Cardiac muscle cell (in vitro differentiated cells and primary cell): ENCODE measurements at places on chromosomes 4 and X.

- H3K27ac ChIP-seq = peak overlapping the region; percentile 28
- H3K4me1 ChIP-seq = peaks cover 17% of the 10 kb centered on the region
- no peaks in the 10 kb centered on the region for H3K36me3 ChIP-seq
- no peaks in the 10 kb centered on the region for H3K27me3 ChIP-seq
- no peak for DNase-seq
These were observed 196.4 kb downstream of the FBXO8 start for GRCh38 chr4:174086829-174087799.

DNA sequence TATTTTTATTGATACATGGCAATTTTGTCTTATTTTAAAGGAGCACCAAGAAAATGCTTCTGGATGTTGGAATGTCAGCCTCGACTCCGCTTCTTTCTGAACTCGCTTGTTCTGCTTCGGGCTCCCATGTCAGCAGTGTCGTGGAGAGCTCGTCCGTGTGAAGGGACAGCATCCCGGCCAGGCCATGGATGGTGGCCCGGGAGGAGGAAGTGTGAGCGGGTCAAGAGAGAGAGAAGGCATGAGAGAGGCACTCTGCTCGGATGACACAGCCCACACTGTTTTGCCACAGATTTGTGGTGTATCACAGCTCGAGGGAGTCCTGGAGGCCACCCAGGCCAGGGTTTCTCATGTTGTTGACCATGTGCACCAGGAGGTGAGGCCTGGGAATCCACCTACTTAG is 107.0 kb downstream of the TRAPPC11 start:
- no peaks in the 10 kb centered on the region for H3K27me3 ChIP-seq
- peaks cover 3% of the 10 kb centered on the region for H3K4me1 ChIP-seq
- no peak overlapping the region for H3K4me3 ChIP-seq
- H3K36me3 ChIP-seq = no peaks in the 10 kb centered on the region
- no peak for DNase-seq

DNA sequence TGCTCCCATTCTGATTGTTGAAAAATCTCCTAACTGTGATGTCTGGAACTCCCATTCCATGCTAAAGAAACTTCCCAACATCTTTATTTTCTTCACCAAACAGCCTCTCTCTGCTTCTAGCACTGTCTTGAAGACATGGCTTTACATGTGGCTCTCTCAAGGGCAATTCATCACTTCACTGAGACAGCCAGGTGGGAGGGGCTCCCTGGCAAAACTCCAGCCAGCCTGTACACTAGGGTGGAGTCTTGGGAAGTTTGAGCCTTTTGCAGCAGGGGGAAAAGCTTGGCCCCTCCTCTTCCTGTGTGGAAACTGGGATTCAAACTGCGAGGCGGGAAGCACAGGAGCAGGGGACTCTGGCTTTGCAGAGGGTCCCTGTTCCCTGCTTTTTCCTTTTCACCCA is 130.5 kb upstream of the TTC29 start:
- H3K27ac ChIP-seq = no peak overlapping the region
- H3K27me3 ChIP-seq = no peaks in the 10 kb centered on the region
- H3K36me3 ChIP-seq = no peaks in the 10 kb centered on the region
- DNase-seq = peak; percentile 45
- no peak overlapping the region for H3K4me3 ChIP-seq

- DNase-seq = no peak
- peaks cover 100% of the 10 kb centered on the region for H3K27me3 ChIP-seq
- H3K4me3 ChIP-seq = no peak overlapping the region
- peaks cover 11% of the 10 kb centered on the region for H3K4me1 ChIP-seq
- H3K27ac ChIP-seq = no peak overlapping the region
- H3K36me3 ChIP-seq = no peaks in the 10 kb centered on the region
These were observed 2.9 kb upstream of the ATOH1 start for GRCh38 chr4:93825551-93826216.

DNA sequence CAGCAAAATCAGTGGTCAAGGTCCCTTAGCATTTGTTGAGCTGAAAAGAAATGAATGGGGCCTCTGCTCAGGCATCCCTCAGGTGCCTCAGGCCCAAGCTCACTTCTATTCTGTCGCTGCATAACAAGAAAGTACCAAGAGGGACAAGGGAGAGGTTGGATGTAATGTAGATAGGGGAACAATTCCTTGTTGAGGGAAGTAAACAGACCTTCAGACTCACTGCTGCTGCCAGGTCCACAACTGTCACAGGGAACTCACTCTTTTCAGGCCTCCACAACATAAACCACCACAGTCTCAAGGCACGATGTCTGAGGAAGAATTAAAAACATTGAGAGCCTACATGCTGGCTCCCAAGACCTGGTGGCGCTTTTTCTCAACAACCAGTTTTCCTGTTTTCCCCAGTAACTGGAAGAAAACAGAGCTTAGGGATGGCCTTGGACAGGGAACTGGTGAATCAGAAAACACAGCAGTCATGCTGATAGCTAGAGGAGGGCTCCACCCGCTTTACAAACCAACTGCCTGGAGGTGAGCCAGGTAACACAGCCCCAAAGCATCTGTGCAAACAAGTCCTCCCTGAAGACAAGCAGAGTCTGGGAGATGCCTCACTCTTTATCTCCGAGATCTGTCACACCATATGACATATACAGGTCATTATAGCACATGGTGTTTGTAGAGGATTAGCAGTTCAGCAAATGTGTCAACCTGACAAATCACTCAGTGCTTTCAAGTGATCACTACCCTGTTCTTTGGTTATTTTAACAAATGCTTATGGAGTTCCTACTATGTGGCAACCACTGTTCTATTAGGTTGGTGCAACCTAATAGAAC is 14.3 kb upstream of the AWAT1 start:
- no peaks in the 10 kb centered on the region for H3K27me3 ChIP-seq
- DNase-seq = peak; percentile 5
- no peaks in the 10 kb centered on the region for H3K36me3 ChIP-seq
- H3K4me3 ChIP-seq = no peak overlapping the region
- H3K27ac ChIP-seq = no peak overlapping the region
